Stimulated activated CD4-positive, alpha-beta T cell treated with anti-CD3 and anti-CD28 coated beads, TNF-alpha, amount 100 ng/mL, for 1 hour (primary cell): ENCODE measurements at places on chromosomes 1 and 21.

DNA sequence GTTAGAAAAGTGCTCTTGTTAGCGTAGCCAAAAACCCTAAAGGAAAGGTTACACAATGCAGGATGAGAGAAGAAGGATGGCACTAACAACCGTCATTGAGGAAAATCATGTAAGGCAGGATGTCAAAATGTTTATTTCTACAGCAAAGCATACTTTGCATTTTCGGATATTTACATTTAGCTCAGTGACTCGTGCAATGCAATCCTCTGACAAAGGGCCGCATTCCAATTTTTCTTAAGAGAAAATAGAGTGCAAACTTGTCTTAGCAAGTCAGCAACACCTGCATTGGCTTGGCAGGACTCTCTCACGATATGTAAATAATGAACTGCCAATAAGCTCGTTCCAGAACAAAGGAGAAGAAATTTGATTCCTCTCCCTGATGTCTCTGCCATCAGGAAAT lies 33.3 kb downstream of the TIAM1 start:
- no peak for DNase-seq

- DNase-seq, result no peak
These were observed 362.7 kb downstream of the SIPA1L2 start for GRCh38 chr1:232267092-232267836.

DNA sequence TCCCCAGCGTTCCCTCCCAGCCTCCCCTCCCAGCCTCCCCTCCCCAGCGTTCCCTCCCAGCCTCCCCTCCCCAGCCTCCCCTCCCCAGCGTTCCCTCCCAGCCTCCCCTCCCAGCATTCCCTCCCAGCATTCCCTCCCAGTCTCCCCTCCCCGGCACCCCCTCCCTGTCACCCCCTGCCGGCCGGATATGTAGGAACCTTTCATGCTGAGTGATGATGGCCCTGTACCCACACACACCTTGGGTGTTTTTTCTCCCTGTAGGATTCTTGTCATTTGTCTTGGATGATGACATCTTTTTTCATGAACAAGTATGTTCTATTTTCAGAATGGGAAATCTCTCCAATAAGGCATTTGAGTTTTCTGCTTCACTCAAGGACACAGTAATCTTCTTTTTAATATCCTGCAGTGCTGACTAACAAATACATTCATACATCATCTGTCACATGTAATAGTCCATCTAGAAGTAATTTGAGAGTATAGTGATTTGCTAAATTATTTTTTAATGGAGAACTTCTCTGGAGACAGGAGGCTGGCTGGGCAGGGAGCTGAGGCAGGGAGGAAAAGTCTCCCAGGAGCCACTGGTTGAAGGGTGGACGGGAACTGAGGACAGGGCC lies 19.5 kb downstream of the FTCD start:
- DNase-seq, result no peak

DNA sequence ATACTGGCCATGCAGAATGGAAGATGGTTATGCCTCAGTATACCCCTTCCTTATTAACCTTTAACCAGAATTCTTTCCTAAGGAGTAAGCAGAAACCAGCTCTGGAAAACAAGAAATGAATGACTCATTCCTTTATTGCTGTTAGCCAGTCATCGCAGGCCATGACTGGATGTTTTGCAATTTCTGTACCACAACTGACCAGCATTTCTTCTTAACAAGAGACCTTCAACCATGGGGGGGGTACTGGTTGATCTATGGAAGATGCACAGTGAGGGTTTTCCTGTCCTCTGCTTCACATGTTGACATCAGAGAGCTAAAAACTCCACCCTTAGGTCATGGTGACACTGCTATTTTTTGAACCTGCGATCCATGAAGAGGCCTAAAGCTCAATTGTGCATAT lies 28.0 kb upstream of the RNF2 start:
- no peak for DNase-seq

DNA sequence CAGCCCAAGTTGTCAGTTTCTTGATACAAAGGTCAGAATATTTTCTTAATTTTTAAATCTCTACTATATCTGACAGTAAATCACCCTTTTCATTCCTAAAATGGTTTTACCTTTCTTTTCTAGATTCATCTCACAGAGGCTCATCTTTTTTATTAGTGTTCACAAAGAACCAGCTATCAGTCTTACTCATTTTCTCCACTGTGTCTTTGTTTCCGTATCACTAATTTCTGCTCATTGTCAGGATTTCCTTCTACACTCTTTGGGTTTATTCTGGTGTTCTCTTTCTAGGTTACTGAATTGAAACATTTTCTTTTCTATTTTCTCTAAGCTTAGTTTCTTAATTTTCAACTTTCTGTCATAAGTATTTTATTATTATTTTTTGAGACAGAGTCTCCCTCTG lies 8.7 kb downstream of the AGPAT3 start:
- DNase-seq, result no peak

DNA sequence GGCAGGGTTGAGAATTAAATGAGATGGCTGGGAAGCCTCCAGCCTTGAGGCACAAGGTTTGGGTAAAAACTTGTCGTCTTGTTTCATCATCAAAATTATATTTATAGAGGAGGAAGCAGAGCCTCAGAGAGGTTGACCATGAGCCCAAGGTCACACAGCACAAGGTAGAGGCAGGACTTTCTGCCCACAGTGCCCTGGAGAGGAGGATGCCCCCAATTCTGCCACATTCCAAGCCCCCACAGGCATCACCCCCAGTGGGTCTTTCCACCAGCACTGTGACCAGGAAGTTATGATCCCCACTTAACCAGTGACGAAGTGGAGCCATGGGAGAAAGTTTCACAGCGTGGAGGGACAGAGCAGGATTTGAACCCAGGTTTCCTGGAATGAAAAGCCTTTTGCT lies 400.0 kb downstream of the MATN1 start:
- no peak for DNase-seq

GRCh38 chr1:220516014-220516721 lies 11.8 kb upstream of the MARK1 start:
- no peak for DNase-seq

- no peak for DNase-seq
These were observed 57.5 kb downstream of the GLIS1 start for GRCh38 chr1:53681351-53681976.

- DNase-seq, result no peak
These were observed 75.7 kb downstream of the PTPN14 start for GRCh38 chr1:214475746-214476145.

DNA sequence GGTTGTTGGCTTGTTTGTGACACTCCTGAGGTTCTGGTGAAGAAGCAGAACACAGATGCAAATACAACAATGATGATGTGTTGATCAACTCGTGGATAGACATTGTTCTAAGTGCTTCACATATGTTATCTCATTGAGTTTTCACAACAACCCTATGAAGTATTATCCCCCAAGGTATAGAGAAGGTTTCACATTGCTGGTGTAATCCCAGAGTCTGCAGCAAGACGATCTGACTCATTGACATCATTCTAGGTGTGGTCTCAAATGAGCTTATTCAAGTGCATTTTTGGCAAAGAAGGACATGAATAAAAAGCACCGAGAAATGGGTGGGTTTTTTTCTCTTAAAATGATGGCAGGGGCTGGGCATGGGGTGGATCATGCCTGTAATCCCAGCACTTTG lies 64.1 kb upstream of the SCAF4 start:
- no peak for DNase-seq

- no peak for DNase-seq
These were observed 7.5 kb upstream of the HSD11B1 start for GRCh38 chr1:209697126-209697525.

- DNase-seq, result no peak
These were observed 7.2 kb downstream of the IFT25 start for GRCh38 chr1:53938136-53938830.

- no peak for DNase-seq
These were observed 87.0 kb upstream of the MAGI3 start for GRCh38 chr1:113303267-113303666.

DNA sequence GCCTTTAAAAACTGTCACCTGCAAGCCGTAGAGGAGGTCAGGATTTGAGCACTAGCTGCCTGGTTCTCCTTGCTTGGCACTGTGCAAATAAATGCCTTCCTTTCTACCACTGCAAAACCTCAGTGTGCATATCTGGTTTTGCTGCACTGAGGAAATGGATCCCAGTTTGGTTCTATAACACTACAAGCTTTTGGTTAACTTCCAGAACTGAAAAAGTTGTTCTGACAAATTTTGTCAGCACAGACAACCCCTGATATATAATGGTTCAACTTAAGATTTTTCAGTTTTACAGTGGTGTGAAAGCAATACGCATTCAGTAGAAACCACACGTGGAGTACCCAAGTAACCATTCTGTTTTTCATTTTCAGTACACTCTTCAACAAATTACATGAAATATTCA lies 29.8 kb upstream of the GALNT2 start:
- no peak for DNase-seq

GRCh38 chr21:27086186-27086585 lies 119.3 kb upstream of the ADAMTS5 start:
- DNase-seq, result no peak

- no peak for DNase-seq
These were observed 62.9 kb downstream of the B3GALT5 start for GRCh38 chr21:39675590-39675989.

GRCh38 chr1:111856411-111857185 lies 100.9 kb downstream of the DDX20 start:
- DNase-seq, result no peak

DNA sequence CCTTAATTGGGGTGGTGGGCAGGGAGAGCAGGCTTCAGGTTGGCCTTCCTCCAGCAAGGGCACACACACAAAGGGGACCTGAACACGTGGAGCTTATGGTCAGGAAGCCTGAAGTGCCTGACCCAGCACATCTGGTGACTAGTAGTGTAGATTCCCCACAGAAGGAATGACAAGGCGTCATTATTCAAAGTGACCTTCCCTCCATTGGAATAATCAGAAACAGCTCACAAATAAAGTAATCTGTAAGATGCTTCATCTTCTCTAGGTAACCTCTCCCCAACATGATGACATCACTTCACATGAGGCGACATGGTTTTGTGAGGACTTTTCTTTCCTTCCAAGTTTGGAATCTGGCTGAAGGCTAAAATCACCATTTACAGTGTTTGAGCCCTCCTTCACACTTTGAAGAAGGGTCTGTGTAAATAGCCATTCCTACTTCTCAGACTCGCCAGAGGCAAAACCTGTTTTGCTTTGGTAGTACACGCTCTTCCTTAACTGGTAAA lies 32.8 kb upstream of the ERG start:
- no peak for DNase-seq

- DNase-seq, result no peak
These were observed 150.3 kb upstream of the SGIP1 start for GRCh38 chr1:66383611-66384010.

- no peak for DNase-seq
These were observed 298.2 kb downstream of the SPATA17 start for GRCh38 chr1:217929213-217929885.

- no peak for DNase-seq
These were observed 243.6 kb downstream of the TNR start for GRCh38 chr1:175499595-175500382.

DNA sequence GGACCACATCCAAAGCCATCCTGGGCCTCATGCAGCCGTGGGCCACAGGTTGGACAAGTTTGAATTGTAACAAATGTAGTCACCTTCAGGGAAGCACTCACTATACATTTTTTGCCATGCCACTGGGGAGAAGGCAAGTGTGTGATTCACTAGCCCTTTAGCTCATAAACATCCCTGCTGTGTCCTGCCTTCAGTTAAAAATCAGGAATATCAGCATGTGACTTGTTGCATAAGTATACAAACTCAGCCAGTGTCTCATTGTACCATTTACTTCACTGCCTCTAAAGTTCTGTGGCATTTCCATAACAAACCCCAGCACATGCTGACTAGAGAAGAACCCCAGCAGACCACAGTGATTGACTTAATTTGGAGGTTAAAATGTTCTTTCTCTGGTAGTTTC lies 142.0 kb upstream of the C1orf105 start:
- no peak for DNase-seq

DNA sequence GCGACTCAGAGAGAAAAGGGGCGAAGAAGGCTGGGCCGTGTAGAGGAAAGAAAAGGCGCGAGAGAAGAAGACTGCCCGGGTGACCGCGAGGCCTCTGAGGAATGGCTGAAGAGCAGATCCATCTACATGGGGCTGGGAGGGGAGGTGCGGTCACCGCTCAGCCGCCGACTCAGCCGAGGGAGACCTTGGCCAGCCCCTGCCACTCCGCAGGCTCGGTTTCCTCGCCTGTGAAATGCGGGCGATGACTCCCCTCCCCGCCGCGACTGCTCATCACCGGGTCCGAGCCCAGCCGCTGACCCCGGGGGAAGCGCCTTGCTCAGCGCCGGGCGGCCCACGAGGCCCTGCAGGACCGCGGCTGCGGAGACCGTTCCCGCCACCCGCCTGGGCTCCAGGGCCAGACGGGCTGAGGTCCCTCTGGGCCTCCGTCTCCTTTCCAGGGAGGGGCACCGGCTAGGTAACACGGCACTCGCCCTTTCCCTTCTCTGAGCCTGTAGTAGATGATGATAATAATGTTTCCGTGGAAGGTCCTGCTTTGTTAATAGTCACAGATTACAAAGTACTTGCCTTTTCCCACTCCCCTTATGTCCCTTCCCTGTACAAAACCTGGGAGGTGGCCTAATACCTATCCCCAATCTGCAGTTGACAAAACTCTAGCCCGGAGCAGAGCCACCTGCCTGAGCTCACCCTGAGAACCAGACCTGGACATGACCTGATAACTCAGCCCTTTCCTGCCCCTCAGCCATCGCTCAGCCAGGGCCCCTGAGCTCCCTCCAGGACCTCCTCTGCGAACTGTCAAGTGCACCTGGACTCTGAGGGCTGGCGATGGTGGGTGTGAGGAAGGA lies 1.6 kb upstream of the BSND start:
- DNase-seq, result no peak

DNA sequence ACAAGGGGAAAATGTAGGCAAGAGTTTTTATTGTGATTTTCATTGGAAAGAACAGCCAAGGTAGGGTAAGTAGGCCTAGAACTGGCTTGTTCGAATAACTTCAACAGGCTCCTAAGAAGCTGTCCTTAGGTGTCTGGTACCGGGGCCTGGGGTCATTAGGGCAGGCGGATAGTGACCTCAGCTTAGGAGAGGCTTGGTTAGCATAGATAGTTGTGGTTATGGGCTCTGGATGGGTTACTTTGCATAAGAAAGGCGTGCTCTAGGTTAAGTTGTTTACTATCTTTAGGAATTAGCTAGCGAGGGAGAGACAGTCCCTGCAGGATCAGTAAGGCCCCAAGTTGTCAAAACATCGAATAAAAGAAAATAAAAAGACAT lies 20.7 kb upstream of the HPCAL4 start:
- DNase-seq, result no peak

- DNase-seq, result no peak
These were observed 10.6 kb upstream of the RC3H1 start for GRCh38 chr1:174032671-174033222.

GRCh38 chr1:214420341-214420740 lies 131.1 kb downstream of the PTPN14 start:
- DNase-seq, result no peak

- DNase-seq, result no peak
These were observed 5.7 kb upstream of the TENT5B start for GRCh38 chr1:27018316-27018715.

- no peak for DNase-seq
These were observed 2.5 kb downstream of the PRKACB start for GRCh38 chr1:84146411-84147032.

GRCh38 chr1:110829955-110830553 lies 42.9 kb upstream of the CD53 start:
- no peak for DNase-seq

- no peak for DNase-seq
These were observed 69.1 kb downstream of the KAZN start for GRCh38 chr1:14667651-14667984.
